ENCODE measurements at places on chromosomes 5 and 9.

- no peak for DNase-seq
Observed at GRCh38 chr9:75128535-75128934, 40.2 kb downstream of the OSTF1 start.

DNA sequence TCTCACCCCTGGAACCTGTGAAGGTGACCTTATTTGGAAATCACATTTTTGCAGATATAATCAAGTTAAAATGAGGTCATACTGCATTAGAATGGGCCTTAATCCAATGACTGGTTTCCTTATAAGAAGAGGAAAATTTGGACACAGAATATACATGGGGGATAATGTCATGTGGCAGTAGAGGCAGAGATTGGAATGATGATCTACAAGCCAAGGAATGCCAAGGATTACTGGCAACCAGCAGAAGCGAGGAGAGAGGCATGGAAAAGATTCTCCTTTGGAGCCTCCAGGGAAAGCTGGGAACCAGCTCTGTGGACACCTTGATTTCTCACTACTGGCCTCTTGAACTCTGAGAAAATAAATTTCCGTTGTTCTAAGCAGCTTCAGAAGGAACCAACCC is 20.2 kb upstream of the CEP78 start:
- DNase-seq = no peak

DNA sequence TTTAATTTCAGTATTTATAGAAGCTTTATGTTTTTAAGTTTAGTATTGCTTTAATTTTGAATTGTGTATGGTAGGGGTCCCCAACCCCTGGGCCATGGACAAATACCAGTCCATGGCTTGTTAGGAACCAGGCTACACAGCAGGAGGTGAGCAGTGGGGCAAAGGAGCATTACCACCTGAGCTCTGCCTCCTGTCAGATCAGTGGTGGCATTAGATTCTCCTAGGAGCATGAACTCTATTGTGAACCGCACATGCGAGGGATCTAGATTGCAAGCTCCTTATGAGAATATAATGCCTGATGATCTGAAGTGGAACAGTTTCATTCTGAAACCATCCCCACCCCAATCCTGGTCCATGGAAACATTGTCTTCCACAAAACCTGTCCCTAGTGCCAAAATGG is 1.9 kb downstream of the C5 start:
- DNase-seq = no peak

- no peak for DNase-seq
Observed at GRCh38 chr5:23482642-23483041, 24.8 kb upstream of the PRDM9 start.

DNA sequence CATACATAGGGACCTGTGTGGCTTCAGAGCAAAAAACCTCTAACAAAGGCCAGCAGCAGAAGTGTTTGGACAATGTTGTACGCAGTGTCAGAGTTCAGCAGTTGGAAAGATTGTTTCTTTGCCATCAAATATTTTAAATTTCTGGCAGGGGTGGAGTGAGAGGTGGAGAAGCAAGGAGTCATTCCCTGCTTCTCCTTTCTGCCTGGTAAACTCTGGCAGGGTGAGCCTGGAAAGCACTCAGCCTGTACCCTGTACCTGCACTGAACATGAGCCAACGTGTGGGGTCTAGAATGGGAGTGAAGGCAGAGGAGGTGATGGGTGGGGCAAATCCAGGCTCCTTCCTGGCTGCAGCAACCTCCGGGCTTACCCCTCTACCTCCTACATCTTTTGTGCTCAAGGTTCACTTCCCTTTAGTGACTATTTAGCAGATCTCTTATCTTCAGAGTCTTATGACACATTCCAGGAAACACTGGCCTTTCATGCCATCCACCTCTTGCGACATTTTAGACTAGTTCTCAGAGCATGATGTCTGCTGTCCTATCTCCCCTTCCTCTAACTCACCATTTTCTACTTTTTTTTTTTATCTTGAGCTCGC is 445.0 kb upstream of the PIK3R1 start:
- no peak for DNase-seq

GRCh38 chr9:83656952-83657351 is 34.0 kb downstream of the IDNK start:
- no peak for DNase-seq

GRCh38 chr5:51389577-51390463 is 6.6 kb downstream of the ISL1 start:
- no peak for DNase-seq
